Femur (tissue), 1 donor: ENCODE measurements at places on chromosomes 16 and 17.

GRCh38 chr17:28097901-28098300 is 55.4 kb downstream of the NLK start:
- DNase-seq, result no peak

DNA sequence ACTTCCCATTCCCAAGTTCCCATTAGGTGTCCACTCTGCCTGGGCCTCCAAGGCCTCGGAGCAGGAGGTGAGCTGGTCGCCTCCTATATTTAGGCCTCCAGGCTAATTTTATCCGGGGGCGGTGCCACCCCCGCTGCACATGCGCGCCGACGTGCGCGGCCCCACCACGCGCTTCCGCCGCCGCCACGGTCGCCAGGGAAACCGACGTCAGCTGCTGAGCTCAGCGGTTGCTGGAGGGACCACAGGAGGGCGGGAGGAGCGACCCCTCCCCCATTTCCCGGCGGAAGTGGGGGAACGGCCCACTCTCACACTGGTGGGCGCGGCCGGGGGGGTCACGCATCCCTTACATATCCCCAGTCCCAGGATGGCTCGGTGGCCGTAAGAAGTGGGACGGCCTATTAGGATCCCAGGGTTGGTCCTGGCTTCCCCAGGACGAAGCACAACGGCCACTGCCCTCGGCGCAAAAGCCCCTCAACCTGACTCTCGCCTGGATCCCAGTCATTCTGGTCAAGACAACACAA is 1.0 kb downstream of the PER1 start:
- peak; percentile 98 for DNase-seq

GRCh38 chr17:81453076-81453475 is 57.8 kb downstream of the BAHCC1 start:
- no peak for DNase-seq

DNA sequence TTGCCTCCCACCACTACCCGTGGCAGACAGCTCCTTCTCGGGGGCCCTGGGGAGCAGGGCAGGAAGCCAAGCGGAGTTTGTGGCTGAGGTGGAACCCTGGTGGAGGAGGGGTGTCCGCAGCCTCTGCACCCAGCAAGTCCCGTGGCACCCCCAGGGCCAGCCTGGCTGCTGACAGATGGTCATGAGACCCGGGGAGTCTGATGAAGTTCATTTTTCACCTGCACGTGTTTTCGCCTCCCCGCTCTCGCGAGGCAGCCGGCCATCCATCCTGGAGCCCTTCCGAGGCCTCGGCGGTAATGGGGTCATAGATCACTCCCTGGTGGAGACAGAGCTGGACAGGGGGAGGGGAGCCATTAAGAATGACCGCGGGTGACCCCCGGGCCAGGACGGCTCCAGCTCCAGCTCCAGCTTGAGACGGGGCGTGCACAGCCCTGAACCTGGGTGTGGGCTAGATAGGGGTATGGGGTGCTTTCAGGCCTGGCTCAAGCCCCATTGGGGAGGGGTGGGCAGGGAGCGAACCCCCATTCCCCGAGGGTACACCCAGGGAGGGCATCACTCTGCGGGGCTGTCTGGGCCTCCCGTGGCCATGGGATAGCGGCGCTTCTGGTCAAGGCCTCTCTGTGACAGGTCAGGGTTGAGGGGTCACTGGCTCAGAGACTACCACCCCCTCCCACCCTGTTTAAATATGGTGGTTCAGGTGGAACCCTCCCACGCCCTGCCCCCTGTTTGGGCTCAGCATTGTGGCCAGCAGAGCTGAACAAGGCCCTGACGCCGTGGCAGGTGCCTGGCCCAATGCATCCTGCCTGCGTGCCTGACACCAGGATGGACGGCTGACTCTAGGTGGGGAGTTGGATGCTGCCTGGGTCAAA is 227.4 kb upstream of the GSE1 start:
- no peak for DNase-seq

DNA sequence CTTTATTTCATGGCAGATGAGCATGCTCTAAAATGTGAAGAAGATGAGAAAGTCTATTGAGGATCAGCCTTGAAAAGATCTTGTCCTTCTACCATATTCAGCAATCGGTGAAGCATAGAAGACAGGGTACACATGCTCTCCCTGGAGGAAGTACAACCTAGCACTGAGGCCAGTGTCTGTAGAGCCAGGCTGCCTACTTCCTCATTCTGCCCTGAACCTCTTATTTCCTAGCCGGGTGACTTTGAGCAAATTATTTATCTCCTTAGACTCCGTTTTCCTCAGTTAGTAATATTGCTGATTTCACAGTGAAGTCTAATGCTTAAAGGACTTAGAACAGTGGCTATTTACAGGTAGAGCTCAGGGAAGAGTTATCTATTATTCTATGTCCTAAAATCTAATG is 58.4 kb downstream of the TMEM100 start:
- no peak for DNase-seq

- DNase-seq, result peak; percentile 58
Observed at GRCh38 chr17:7307686-7308624, 527 bp downstream of the EIF5A start.

GRCh38 chr17:79740413-79740812 is 9.7 kb downstream of the ENPP7 start:
- DNase-seq, result no peak

DNA sequence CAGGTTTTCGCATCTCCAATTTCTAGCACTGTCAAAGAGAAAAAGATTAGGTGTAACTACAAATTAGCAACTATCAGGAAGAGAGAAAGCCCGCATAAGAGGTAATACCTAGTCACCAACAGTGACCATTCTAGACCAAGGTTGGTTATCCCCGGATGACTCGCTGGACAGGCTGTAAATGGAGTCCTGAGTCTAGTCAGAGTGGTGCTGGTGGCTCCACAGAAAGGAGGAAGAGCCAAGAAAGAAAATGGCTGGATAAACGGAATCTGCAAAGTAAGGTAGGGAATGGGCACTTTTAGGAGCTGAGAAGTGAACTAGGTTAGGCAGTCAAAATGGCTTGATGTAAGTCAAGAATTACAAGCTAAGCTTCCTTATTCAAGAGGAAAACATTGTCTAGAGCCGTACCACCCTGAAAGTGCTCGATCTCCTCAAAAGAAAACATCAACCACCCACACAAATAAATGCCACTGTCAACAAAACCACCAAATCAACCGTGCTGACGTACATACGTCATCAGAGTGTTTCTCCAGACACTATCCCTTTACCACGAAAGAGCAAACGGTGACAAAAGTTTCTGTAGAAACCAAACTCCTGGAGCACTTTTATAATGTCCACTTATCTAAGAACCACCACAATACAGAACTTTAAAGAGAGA is 2.2 kb downstream of the GSPT1 start:
- DNase-seq, result no peak

DNA sequence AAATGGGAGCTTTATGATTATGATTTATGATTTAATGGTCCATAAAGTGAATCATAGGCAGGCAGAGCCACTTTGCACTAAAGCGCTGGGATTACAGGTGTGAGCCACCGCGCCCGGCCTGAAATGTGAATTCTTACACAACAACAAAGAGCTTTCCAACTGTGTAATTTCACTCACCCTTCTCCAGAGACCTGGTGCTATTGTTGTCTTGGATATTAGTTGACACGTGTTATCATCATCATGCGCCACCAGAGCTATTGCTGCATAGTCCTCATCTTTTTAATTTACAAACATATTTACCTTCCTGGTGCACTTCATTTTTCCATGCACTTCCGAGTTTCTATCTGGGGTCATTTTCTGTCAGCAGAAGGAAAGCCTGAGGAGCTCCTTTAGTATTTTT is 4.8 kb upstream of the UTS2R start:
- no peak for DNase-seq

DNA sequence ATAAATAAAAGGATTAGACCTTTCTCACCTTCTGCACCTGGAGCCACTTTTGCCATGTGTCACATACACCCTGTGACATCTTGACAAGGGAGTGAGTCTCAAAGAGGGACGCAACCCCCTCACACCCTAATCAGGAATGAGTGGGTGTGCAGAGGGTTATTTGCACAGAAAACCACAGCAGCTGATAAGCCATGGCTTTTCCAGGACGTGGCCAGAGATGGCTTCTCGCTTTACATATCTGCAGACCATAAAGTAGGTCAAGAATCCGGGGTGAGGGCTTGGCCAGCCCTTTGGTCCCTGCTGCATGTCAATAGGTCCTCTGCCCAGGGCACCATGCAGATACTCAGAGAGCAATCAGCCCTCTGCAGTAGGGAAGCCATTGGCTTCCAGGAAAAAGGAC is 2.4 kb upstream of the CD300LF start:
- DNase-seq, result no peak

- no peak for DNase-seq
Observed at GRCh38 chr17:7290685-7291084, 3.8 kb downstream of the YBX2 start.

GRCh38 chr16:79083508-79084299 is 516.8 kb downstream of the MAF start:
- no peak for DNase-seq

DNA sequence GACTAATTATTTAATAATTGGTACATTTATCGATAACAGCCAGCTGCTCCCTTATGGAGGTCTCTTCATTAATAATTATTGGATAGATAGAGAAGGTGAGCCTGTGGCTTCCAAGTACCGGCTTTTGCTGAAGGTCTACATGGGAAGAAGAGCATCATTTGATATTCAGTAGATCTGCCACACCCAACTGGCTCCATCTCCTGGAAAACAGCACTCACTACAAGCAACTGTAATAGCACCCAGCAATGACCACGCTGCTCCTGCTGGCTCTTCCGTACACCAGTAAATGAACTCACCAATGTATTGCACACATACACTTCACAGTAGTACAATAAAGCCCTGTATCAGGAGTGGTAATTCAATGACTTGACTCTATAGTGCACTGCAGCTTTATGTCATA is 19.5 kb downstream of the MARVELD3 start:
- no peak for DNase-seq

DNA sequence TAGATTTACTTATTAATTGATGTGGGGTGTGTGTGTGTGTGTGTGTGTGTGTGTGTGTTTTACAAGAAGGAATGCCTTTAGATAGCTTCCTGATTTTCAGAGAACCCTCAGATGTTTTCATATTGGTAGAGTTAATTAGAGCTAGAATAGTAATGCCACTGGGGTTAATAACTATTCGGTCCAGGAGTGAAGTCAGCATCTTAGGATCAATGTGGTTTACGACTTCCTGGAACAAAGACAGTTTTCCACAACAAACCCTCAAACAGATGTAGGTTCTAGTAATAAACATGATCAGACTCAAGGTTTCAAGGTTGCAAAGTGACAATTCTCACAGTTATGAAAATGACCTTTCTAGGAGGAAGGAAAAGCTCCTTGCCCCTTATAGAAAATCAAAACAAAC is 12.2 kb upstream of the SLC52A1 start:
- no peak for DNase-seq

- no peak for DNase-seq
Observed at GRCh38 chr17:67050471-67051154, 6.3 kb downstream of the CACNG1 start.

DNA sequence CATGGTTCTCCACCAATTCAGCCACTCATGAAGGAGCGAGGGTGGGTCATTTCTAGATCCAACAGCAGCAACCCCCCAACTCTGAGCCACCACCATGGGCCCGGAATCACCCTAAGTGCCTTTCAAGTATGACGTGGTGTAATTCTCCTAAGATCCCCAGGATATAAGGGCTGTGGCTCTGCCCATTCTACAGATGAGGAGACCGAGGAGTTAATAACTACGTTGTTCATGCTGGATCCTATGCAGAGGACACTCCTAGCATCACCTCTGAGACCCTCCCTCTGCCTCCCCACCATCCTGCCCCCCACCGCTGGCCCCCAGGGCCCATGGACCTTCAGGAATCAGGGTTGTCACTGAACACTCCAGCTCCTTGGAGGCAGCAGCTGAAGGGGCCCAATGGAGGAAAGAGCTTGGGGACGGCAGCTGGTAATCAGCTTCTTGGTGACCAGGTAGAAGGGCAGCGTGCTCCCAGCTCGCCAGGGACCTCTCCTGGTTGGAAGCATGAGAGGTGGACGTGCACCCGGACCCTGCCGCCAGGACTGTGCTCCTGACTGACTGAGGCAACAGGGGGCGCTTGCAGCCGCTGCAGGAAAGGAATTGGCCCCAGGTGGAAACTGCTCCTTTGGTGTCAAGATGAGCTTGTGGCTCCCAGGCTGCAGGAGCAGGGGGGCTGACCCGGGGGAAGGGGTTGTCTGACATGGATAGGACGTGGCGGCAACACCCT is 28.2 kb upstream of the CACNG1 start:
- no peak for DNase-seq

DNA sequence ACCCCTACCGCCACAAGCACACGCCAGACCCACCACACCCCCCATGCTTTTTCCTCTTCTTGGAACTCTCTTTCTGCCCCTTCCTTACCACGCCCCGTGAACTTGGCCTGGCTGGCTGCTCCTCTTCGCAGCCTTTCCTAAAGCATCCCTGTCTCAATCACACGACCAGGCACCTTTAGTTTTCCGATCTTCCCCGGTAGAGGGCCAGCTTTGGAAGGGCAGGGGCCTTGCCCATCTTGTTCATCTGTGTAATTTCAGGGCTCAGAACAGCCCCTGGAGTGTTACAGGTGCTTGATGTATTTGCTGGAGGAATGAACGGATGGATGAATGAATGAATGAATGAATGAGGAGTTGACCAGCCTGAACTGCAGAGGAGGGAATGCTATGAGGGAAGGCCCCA is 3.7 kb downstream of the SPPL2C start:
- DNase-seq, result no peak

- no peak for DNase-seq
Observed at GRCh38 chr17:77332981-77333685, 192.4 kb downstream of the SEC14L1 start.

GRCh38 chr17:65809366-65809765 is 247.9 kb upstream of the AXIN2 start:
- no peak for DNase-seq

DNA sequence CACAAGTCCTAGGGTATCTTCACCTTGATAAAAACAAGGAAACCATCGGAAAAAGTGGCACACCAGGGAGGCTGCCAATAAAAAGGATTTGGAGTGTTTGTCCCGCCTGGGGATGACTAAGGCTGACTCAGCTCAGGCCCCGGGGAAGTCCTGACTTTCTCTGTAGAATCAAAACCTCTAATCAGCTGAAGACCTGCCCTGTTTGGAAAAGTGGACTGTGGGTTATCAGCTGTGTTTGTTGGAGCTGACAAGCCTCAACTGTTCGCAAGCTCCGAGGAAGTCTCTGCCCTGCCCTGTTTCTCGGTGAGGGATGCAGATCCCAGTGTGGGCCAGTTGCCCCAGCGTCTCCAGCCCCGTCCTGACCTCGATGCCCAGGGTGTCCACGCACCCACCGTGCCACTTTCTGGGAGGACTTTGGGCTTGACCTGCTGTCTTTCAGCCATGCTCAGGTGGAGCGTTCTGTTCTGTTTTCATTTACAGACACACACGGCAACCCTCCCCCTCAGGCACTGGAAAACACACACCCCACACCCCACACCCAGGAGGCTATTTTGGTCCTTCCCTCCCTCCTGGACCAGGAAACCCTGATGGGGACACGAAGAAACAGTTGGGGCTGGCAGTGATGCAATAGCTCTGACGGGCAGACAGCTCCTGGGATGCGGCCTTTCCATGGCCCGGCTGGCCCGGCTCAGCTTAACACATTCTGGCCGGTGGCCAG is 27.6 kb upstream of the PITPNA start:
- no peak for DNase-seq
